ENCODE measurements at places on chromosomes 2 and 18.

- DNase-seq: no peak
These were observed 7.7 kb downstream of the RAB27B start for GRCh38 chr18:54835944-54836343.

- DNase-seq: no peak
These were observed 152.5 kb upstream of the KLF7 start for GRCh38 chr2:207318181-207318628.

GRCh38 chr2:96737831-96738230 lies 2.0 kb downstream of the LMAN2L start:
- DNase-seq: no peak

- DNase-seq: no peak
These were observed 57.5 kb upstream of the MFF start for GRCh38 chr2:227267410-227268115.

DNA sequence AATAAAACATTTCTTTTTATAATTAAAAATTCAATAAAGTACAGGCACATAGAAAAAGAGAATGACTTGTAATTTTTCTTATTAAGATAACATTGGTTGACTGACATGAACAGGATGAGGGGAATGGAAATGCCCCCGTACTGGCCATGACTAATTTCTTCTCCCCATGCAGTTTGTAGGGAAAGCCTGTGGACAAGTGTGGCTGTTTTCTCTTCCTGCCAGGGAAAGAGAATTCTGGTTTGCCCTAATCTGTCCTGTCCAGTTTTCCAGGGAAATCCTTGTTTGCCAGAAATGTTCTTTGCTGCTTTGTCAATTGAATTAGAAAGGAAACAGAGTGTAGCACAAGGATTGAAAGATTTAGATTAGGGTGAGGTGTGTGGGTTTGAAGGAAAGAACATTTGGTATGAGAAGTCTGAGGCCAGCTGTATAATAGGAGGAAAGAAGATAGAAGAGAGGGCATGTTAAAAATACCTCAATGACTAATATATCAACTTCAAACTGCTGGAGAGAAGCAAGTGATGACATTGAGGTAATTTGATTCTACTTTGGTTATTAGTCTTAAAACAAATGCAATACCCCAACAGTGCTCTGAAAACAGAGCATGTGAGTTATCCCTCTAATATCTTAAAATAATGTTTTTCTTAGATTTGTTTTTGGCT lies 593.9 kb upstream of the ZNF804A start:
- no peak for DNase-seq

DNA sequence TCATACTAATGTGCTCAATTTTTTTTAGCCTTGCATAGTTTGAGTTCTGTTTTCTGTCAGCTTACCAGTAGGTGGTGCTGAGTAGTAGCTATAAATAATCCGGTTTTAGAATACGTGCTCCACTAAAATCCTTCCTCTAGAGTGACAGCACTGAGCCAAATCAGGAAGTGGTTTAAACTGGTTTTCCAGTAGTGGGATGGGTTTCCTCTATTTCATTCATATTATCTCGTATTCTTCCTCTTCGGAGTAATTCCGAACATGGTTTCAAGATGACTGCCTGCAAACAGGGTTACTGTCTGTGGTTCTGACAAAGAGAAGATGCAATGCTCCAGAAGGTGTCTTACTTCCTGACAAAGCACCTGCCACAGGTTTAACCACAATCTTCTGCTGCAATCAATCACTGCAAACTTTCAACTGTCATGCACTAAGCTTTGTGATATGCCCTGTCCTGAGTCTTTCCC lies 496.9 kb upstream of the VRK2 start:
- DNase-seq: no peak

GRCh38 chr2:179538406-179539123 lies 273.9 kb upstream of the SESTD1 start:
- no peak for DNase-seq

GRCh38 chr2:160085662-160086061 lies 23.2 kb upstream of the PLA2R1 start:
- DNase-seq: no peak

DNA sequence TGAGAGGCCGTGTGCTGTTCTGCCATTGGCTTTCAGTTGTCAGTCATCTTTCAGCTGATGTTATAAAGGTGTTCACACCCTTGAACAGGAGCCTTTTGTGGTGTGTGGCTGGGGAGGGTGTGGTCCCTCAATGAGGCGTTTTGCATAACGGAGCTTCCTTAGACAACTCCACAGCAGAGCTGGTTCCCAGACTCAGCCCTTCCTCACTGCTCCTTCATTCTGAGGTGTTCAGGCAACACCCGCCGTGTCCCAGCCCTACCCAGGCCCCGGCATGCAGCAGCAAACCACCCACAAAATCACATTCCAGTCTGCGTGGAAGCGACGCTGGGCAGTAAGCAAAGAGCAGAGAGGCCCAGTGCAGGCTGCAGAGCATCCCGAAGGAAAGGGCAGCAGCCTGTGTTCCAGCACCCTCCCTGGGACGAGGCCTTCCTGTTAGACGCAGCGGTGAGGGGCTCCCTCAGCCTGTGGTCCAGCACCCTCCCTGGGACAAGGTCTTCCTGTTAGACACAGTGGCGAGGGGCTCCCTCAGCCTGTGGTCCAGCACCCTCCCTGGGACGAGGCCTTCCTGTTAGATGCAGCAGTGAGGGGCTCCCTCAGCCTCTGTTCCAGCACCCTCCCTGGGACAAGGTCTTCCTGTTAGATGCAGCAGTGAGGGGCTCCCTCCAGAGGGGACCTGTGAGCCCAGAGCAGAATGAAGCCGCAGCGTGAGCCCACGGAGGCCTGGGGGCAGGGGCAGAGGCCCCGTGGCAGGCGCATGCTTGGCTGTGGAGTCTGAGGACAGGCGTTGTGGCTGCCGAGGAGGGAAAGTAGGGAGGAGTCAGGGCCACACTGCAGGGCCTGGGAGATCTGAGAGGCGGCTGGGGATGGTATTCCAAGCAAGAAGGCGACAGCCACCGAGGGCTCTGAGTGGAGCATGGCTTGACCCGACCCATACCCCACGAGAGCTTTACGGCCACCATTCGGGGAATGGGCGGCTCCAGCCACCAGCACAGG lies 201.8 kb upstream of the HDAC4 start:
- no peak for DNase-seq

GRCh38 chr2:228983700-228984099 lies 287.4 kb downstream of the PID1 start:
- DNase-seq: no peak

GRCh38 chr18:77248873-77249568 lies 627 bp upstream of the GALR1 start:
- DNase-seq: no peak

- DNase-seq: no peak
These were observed 34.1 kb upstream of the REEP1 start for GRCh38 chr2:86371527-86371926.

GRCh38 chr2:222813177-222813843 lies 47.5 kb upstream of the ACSL3 start:
- DNase-seq: no peak

- no peak for DNase-seq
These were observed 7.9 kb downstream of the REV1 start for GRCh38 chr2:99481941-99482340.

DNA sequence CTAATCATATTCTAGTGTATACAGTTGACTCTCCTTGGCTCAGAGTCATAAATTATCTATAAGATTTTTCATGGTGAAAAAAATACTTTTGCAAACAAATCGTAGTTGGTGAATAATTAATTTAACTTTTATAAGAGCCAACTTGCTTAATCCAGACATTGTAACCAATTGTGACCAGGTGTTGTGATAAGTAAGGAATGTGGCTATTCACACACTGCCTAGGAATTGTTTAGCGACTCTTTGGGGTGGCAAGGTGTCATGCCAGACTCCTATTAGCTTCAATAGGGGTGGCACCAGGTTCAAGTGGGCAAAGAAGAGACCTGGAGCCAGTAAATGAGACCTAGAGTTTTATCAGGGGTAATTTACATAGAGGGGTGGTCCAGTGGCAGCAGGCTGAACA lies 344.7 kb upstream of the PKDCC start:
- DNase-seq: no peak

GRCh38 chr18:32802591-32803451 lies 30.0 kb upstream of the KLHL14 start:
- DNase-seq: no peak

- DNase-seq: no peak
These were observed 95.9 kb downstream of the MAP4K4 start for GRCh38 chr2:101793277-101793969.
